Lung microvascular endothelial cell (primary cell): ENCODE measurements at places on chromosomes 5 and 9. TPM values are rescaled to one million over a fixed set of nuclear protein-coding genes. Genes with fewer than 3 reads are reported as not detected.
A peak's percentile ranks its signal among the peaks of the same experiment; 100 is the strongest.

DNA sequence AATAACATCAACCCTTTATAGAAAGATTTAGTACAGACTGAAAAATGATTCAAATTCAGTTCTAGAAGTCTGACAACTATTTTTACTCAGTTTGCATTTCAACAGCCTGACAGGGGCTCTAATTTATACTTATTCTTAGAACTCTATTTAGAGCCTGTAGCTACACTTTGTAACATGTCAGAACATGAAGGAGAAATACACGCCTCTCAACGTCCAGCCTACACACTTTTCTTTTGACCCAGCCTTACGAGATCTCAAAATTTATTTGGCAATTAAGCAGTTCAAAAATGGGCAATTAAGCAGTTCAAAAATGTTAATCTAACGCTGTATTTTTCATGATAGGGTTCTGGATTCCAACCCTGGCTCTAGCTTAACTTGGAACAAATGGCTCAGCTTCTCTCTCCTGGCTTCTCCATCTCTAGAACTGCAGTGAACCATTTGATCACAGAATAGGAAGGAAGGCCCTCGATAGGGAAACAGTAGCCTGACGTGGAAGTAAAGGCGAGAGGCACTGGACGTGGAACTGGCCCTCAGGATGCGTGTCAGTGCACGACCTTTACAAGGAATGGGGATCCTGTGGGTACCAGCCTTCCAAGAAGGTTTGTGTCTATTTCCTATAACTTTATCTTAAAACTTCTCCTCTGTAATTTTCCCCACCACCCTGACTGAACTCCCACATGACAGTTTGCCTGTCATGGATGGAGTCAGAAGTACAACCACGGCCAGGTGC, 66.4 kb downstream of the PRRT1B start:
- DNase-seq, result no peak

- no peak for DNase-seq
Observed at GRCh38 chr9:135037521-135038250, 49.8 kb upstream of the OLFM1 start.

DNA sequence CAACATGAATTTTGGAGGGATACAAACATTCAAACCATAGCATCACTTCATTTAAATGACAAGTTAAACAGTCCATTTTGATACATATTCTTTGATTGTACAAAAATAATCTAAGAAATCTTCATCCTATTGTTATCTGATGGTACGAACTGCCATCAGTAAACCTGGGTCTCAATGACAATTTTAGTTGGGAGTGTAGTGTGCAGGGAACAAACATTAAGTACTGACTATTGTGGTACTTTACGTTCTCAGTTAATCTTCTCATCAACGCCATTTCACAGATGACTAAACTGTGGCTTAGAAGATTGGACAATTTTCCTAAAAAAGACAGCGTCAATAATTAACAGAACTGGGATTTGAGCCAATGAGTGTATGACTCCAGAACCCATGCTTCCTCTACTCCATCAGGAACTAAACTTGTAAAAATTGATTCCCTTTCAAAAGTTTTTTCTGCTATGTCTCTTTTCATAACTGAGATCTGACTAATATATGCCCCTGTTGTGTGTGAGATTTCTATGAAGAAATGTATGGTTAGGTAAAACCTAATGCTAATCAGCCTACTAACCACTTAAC, 21.1 kb downstream of the TNPO1 start:
- DNase-seq, result peak; percentile 67

DNA sequence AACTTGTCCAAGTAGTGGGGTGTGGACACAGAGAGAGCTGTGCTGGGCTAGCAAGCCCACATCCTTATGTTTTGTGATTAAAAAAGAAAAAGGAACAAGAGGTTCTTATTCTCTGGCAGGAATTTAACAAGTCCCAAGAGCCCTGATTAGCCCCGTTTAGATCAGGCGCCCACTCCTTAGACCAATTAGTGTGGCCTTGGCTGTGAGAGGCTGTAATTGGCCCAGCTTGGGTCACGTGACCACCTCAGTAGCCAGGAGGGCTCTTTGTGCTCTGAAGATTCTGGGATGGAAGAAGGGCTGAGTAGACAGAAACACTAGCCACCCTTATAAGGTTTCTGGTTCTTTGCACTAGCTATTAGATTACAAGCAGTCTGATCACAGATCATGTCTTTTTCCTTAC, 31.1 kb downstream of the GCNT4 start:
- DNase-seq, result no peak

- no peak for DNase-seq
Observed at GRCh38 chr5:123455640-123456039, 32.4 kb upstream of the CEP120 start.

GRCh38 chr9:68980341-68980914, 33.5 kb downstream of the PRKACG start:
- DNase-seq, result no peak

DNA sequence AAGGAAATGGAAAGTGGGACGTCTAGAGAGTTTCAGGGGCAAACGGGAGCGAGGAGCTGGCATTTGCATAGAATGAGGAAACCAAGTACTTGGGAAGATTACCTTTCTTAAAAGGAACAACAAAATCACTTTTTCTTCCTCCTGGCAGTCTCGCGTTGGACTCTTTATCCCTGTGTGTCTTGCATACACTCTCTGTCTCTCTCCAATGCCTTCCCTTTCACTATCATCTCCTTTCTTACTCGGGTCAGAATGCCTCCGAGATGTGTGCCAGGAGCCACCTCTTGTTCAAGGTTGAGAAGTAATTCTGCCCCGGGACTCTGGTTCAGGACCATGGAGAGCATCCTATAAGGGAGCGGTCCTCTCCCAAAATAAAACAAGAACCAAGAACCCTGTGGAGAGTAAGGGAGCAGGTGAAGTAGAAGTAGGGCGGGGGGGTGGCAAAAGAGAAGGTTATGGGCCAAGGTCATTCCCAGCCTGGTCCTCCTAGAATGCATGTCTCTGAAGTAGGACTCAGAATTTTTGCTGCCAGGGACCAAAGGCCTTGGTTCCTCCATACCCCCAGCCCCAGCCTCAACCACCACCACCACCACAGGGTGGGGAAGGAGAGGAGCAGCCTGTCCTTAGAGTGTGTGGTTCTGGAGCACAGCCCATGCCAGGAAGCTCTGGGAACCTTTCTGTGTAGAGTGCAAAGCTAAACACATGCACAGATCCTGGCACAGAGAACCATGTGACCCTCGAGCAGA, 72.1 kb upstream of the ARAP3 start:
- peak; percentile 33 for DNase-seq

GRCh38 chr5:141369994-141370848, at the start of gene PCDHGB3:
Gene PCDHGB3, plus strand, starts transcription at chr5:141370242. Its CDS starts 153 bp downstream, at chr5:141370395.
- peak; percentile 84 for DNase-seq

- DNase-seq, result no peak
Observed at GRCh38 chr5:36569491-36569890, 36.9 kb upstream of the SLC1A3 start.

- DNase-seq, result no peak
Observed at GRCh38 chr9:122946461-122947005, 5.7 kb downstream of the RABGAP1 start.

DNA sequence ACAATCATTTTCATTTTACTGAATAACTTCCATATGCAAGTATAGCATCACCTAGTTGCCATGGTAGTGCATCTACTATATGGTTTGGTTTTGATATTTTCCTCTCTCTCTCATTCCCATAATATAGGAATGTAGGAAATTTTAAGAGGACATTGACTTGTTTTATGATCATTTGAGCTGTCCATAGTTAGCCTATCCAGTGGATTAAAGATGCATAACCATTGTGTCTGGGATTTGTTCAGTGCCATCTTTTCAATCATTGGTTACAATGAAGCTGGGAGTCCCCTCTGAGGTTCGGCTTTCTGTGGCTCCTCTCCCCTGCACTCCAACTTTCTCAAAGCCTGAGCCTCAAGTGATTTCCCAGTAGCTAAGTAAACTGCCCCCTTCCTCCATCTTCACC, 458.5 kb downstream of the RAB3C start:
- no peak for DNase-seq

- DNase-seq, result peak; percentile 80
Observed at GRCh38 chr5:84028093-84028492, 307.4 kb upstream of the HAPLN1 start.

DNA sequence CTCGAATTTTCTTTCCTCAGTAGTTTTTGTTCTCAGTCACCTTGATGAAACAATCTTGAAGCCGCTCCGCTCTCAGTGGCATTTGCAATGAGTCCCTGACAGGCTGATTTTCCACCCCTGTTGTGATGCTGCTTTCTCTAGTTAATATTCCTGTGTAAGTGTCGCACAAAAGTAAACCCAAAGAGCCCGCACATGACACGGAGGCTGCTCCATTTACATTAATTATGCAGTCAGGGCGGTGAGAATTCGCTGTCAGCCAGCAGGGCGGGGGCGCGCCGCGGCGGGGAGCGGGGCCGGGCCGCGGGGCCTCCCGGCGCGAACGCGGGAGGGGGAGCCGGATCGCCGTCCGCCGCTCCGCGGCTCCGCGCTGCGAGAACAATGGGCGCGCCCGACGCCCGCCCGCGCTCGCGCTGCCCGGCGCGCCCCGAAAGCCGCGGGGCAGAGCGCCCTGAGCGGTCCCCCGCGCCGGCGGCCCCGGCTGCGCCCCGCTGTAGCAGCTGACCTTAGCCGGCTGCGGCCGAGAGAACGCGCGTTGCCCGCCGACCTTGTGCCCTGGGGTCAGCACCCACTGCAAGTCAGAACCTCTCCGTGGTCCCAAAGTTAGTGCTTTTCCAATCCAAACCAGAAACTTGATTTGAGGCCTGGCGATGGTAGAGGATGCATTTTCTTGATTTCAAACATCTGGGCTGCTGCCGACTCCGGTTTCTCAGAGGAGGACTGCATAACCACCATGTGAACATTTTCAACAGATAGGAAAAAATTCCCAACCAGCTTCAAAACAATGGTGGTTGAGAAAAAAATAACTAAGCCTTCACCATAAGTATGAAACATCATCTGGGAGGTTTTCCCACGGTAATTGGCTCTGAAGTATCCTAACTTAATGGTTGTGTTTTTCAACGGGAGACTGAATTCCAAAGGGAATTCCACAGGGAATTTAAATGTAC, 142.6 kb downstream of the PBX3 start:
- DNase-seq, result peak; percentile 47

FAM169A gene
- total RNA-seq, result 1.3 and 2.4 TPM in 2 replicates

PCDHGC4 gene
- 0.65 and 0.79 TPM in 2 replicates for total RNA-seq

IL5 gene
- not detected in 2 replicates for total RNA-seq

OGN gene
- not detected in 2 replicates for total RNA-seq

CCL28 gene
- total RNA-seq, result 0.65 and 2.6 TPM in 2 replicates

GARIN3 gene
- total RNA-seq, result not detected in 2 replicates

SPATA6L gene
- total RNA-seq, result 2.8 and 6.5 TPM in 2 replicates
